ENCODE measurements at places on chromosomes 2 and 18.

GRCh38 chr2:143936848-143937722, 582.8 kb downstream of the ZEB2 start:
- DNase-seq: no peak

- DNase-seq: no peak
These were observed 145.4 kb upstream of the PGAP1 start for GRCh38 chr2:197071790-197072436.

GRCh38 chr2:182324665-182325064, 102.2 kb downstream of the PDE1A start:
- DNase-seq: no peak

DNA sequence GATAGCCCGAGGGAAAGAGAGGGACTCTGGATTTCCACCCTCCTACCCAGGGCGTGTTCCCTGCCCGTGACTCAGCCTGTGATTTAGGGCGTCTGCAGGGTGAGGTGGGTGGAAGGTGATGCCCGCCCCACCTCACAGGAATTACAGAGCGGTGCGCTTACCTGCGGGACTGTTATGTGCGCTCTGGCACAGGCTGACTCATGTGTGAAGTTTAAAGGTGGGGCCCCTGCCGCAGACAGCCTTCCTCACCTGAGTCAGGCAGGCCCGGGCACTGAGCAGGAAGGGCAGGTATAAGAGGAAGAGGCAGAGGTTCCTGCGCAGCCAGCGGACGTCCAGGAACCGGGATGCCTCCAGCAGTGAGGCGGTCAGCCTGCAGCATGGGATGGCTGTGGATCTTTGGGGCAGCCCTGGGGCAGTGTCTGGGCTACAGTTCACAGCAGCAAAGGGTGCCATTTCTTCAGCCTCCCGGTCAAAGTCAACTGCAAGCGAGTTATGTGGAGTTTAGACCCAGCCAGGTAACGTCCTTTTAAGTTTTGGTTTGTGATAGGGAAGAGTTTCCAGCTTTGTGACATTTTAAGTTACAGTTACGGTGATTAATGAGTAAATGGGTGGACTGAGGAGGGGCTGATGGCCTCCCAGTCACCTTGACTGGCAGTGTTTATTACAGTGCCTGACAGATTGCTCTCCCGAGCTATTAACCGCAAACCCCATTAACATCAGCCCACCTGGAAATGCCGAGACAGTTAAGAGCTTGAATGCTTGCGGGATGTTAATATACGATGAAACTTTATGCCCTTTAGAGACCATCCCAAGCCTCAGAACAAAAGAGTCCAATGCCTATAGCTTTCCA, 141.6 kb upstream of the TTC39C start:
- DNase-seq: no peak

GRCh38 chr2:149629026-149629425, 41.5 kb upstream of the MMADHC start:
- DNase-seq: no peak

- DNase-seq: no peak
These were observed 6.8 kb upstream of the ANKRD62 start for GRCh38 chr18:12086677-12087470.

DNA sequence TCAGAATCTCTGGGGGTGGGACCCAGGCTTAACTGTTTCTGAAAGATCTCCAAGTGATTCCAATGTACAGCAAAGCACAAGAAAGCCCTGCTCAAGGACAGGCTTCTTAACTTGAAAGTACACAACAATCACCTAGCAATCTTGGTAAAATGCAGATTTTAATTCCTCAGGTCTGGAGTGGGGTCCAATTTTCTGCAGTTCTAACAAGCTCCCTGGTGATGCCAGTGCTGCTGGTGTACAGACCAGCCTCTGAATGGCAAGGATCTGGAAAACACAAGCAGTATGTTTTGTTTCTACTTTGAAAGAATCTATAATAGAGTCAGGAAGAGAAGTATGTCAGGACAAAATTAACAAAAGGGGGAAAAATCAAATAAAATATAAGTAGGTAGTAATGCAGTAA, 7.8 kb upstream of the TMEM163 start:
- no peak for DNase-seq

- DNase-seq: peak; percentile 10
These were observed 10.8 kb upstream of the ITGA6 start for GRCh38 chr2:172416447-172417058.

- no peak for DNase-seq
These were observed 139.8 kb downstream of the ZFP36L2 start for GRCh38 chr2:43086451-43087221.

- no peak for DNase-seq
These were observed 8.3 kb upstream of the TBC1D8 start for GRCh38 chr2:101159526-101159925.

GRCh38 chr2:227616631-227617030, 667 bp upstream of the SCYGR4 start:
- DNase-seq: no peak

- peak; percentile 6 for DNase-seq
These were observed 111.1 kb upstream of the RBBP8 start for GRCh38 chr18:22822024-22822423.

DNA sequence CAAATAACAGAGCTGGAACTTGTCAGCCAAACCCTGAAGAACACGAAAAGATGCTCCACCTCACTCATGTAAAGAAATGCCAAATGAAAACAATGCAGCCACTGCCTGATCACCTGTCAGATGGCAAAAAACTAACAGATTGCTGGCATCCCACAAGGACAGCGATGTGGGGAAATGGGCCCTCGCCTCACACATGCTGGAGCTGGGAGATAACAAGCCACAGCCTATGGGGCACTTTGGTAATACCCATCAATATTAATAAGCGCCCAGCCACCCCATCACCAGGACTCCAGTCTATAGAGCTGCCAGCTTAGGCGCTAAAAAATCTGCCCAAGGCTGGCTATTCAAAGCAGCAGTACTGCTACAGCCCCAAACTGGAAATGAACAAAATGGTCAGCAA, 27.0 kb downstream of the TFCP2L1 start:
- no peak for DNase-seq

- DNase-seq: no peak
These were observed 189.1 kb downstream of the EIPR1 start for GRCh38 chr2:3188405-3188946.

GRCh38 chr2:169670215-169670651, 24.0 kb downstream of the CFAP210 start:
- no peak for DNase-seq

Measured in SIG-M5 (cell line).